ENCODE measurements at places on chromosomes 6 and 20. TPM values are rescaled to one million over a fixed set of nuclear protein-coding genes. Genes with fewer than 3 reads are reported as not detected.

The SLC35D3 gene
- not detected for polyA plus RNA-seq

The NKAPL gene
- polyA plus RNA-seq, result 2.6 TPM

The WFDC12 gene
- not detected for polyA plus RNA-seq

The MGME1 gene
- polyA plus RNA-seq, result 47.0 TPM

The TPD52L1 gene
- polyA plus RNA-seq, result 95.6 TPM

The FOXQ1 gene
- 12.1 TPM for polyA plus RNA-seq

The C6orf120 gene
- 37.3 TPM for polyA plus RNA-seq

Data from renal pelvis (tissue), 12 donors.